Fibroblast of gingiva (primary cell): ENCODE measurements at places on chromosomes 1 and 21.

- no peak for DNase-seq
These were observed 27.0 kb upstream of the PEF1 start for GRCh38 chr1:31671561-31672201.

DNA sequence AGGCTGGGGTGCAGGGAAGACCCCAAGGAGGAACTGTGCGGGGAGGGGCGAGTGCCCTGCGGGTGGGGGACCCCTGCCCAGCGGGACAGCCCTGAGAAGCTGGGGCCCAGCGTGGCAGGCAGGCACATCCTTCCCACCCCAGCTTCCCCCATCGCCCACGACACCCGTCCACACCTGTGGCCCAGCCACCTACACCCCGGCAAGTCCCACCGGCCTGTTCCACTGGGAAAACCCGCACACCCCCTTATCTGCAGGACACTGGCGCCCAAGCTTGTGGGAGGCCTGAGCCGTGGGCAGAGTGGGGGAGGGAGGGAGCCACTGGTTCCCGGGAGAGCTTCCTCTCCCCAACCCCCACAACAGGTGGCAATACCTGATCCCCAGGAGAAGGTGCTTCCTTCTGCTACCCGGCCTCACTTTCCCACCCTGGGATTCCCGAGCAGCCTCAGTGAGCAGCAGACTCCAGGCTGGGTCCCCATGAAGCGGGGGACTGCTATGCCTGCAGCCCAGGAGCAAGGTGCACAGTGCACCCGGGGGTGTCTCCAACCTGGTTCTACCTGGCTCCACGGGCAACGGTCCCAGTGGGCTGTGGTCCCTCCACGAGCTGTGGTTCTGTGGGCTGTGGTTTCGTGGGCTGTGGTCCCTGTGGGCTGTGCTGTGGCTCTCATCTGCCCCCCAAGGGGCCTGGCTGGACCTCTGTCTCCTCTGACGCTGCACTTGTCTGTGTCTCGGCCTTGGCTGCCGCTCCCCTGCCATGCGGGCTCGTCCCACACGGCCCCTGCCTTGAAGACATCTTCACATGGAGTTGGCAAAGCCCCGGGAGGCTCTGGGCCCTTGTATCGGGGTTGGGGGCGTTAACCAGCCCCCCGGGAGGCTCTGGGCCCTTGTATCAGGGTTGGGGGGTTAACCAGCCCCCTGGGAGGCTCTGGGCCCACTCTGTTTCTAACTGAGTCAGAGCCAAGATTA lies 37.8 kb upstream of the POFUT2 start:
- no peak for DNase-seq

DNA sequence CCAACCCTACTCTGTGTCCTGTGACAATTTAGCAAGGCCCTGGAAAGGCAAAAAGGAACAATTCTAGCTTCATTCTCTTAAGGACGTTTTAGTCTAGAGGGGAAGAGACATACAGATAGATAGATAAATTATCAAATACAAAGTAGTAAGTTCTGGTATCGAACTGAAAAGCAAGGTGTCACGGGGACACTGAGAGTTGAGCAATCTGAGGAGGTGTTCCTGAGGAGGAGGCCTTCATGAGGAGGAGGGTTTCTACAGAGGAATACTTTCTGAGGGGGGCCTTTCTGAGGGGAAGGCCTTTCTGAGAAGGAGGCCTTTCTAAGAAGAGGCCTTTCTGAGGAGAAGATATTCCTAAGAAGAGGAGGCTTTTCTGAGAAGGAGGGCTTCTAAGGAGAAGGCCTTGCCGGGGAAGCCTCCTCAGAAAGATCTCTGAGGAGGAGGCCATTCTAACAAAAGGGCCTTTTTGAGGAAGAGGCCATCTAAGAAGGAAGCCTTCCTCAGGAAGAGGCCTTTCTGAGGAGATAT lies 155.9 kb upstream of the COA6 start:
- DNase-seq: no peak

GRCh38 chr21:44531606-44532564 lies 8.1 kb downstream of the KRTAP10-1 start:
- DNase-seq: no peak

DNA sequence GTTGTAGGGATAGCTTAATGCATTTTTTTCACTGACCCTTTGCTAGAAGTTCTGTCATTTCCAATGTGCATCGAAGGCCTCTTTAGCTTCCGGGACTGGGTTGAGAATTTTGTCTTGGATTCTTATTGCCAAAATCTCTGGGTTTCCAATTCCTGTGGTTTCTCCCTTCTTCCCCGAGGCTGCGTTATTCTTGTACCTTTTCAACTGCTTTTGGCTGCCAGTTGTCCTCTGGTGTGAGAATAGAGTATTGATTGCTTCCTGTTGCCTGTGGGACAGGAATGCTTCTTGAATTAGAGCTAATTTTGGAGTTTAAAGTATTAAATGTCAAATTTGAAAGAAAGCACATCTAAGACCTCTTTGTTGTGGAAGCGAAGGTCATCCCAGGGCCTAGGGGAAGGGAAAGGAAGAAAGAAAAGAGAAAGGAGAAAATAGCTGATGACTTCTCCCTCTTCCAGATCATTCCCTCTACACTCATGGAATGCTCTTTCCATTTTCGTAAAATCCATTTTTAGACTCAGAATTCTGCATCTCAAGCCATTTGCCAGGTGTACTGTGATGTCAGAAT lies 21.1 kb downstream of the HUNK start:
- no peak for DNase-seq

DNA sequence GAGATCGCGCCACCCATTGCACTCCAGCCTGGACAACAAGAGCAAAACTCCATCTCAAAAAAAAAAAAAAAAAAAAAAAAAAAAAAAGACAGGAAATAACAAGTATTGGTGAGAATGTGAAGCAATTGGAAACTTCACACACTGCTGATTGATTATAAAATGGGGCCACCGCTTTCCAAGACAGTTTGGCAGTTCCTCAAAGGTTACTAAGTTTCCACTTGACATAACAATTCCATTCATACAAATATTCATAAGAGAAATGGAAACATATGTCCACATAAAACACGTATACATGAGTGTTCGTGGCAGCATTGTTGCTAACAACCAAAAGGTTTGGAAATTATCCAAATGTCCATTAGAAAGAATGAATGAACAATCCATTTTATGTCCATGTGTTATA lies 26.3 kb downstream of the USP24 start:
- no peak for DNase-seq

GRCh38 chr21:39326607-39327307 lies 13.3 kb upstream of the BRWD1 start:
- DNase-seq: no peak

DNA sequence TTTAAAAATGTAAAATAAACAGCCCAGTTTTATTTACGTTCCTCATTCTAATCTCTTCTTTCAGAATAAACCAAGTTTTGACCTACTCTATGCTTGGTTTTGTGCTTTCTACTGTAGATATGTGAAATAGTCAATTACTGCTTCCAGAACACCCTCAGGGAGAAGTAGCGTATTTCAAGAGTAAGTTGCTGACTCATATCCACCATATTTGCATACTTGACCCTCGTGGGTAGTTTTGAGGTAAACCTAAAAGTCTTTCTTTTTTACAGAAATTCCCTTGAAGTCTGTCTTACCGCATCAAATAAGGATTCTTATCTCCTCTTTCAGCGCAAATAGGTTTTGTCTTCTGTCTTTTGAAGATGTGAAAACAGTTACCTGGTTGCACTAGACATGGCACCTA lies 1.4 kb upstream of the OR2L3 start:
- no peak for DNase-seq

DNA sequence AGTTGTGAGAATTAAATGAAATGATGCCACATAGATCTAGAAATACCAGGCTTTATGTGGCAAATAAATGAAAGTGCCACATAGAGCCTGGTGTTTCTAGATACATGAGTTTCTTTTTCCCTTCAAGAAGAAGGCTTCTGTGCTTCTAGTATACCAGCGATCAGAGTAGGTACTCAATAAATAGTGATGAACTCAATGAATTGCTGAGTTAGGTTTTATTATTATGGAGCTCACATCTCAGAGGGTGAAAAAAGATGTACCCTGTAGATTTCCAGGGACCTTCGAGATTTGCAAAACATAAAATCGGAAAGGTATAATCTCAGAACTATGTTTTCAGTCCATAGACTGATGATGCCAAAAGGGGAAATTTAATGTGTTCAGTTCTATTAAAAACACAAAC lies 2.3 kb upstream of the CLSTN1 start:
- DNase-seq: no peak

- peak; percentile 14 for DNase-seq
These were observed 36.9 kb upstream of the RGS1 start for GRCh38 chr1:192538407-192539296.

DNA sequence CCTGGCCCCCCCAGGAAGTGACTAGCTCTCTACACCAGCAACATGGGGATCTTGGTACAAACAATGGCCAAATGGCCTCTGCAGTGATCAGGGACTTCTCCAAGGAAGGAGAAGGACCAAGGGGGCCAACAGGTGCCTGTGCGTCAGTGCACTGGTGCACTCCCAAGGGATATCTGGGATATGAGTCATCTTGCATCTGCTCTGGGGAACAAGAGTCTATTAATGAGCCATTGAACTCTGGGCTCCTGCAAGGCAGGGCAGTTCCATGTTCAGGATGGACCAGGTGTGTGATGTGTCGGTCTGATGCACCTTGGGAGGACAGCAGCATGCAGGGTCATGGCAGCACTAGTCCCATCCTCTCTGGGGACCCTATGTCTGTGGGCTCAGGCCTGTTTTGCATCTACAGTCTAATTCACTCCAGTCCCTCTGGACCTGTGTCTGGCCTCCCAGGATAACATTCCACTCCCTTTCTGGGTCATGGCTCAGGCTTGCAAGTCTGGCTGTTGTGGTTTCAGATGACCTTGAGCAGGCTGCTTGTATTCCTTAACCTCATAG lies 125.3 kb downstream of the TRABD2B start:
- DNase-seq: no peak

- no peak for DNase-seq
These were observed 393.5 kb downstream of the SMYD3 start for GRCh38 chr1:246113555-246114095.

DNA sequence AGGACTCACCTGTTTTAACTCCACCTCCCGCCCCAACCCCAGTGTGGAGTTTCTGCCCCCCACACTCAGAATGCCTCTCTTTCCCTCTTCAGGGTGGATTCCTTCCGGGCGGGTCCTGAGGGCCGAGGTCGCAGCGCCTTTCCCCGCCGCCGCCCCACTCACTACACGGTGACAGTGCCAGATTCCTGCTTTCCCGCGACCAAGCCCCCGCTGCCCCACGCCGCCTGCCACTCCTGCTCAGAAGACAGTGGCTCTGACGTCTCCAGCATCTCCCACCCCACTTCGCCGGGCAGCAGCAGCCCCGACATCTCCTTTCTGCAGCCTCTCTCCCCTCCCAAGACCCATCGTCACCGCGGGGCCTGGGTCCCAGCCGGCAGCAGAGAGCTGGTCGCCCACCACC lies 16.7 kb downstream of the INAVA start:
- no peak for DNase-seq

DNA sequence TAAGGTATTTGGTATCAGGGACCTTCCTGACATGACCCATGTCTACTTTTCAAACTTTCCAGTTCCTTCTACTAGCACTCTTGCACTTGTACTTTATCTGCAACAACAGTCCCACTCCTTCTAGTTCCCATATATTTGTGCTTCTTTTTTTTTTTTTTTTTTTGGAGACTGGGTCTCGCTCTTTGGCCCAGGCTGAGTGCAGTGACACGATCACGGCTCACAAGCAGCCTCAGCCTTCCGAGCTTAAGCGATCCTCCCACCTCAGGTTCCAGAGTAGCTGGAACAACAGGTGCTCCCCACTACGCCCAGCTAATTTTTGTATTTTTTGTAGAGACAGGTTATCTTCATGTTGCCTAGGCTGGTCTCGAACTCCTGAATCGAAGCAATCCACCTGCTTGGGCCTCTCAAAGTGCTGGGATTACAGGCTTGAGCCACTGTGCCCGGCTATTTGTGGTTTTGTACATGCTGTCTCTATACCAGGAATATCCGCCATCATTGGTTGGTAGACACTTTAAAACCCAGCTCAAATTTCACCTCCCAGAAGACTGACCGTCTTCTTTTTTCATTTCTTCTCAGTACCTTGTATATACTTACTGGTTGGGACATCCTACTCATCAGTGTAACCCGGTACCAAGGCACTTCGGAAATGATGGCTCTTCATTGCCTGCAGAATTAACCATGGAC lies 1.1 kb downstream of the ZMYM1 start:
- DNase-seq: no peak

- DNase-seq: peak; percentile 64
These were observed 39.2 kb downstream of the CAMK2N1 start for GRCh38 chr1:20446796-20447195.

- DNase-seq: no peak
These were observed 334.8 kb upstream of the VAMP3 start for GRCh38 chr1:7436056-7437005.

- DNase-seq: no peak
These were observed 20.5 kb downstream of the ELAPOR1 start for GRCh38 chr1:109134423-109134822.

- no peak for DNase-seq
These were observed 129.2 kb downstream of the DHRS3 start for GRCh38 chr1:12488666-12489354.

DNA sequence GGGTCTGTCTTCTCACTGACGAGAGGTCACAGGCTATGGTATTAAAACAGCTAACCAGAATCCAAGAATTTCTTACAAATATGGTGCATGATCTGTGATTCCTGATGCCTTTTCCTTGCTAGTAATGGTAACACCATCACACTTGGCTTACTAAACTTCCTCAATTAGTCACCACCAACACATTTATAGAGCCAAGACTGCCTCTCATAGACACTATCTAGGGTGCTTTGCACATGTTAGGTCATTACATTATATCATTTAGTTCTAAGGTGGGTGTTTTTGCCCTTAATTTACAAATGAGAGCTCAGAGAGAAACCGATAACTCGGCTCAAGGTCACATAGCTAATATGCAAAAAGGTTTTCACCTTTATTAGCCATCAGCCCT lies 8.7 kb downstream of the KIF21B start:
- no peak for DNase-seq

GRCh38 chr1:235783148-235783776 lies 83.4 kb downstream of the LYST start:
- peak; percentile 26 for DNase-seq

GRCh38 chr1:39160703-39161102 lies 43.8 kb upstream of the MACF1 start:
- no peak for DNase-seq

- no peak for DNase-seq
These were observed 37.1 kb upstream of the RGS8 start for GRCh38 chr1:182721525-182721924.

- no peak for DNase-seq
These were observed 36.6 kb downstream of the PTGS2 start for GRCh38 chr1:186643614-186644013.
